Stimulated activated naive CD8-positive, alpha-beta T cell treated with anti-CD3 and anti-CD28 coated beads, Interleukin-15, Interleukin-2, amounts not matched to agents 100 U/mL and 50 U/mL, for 24 hours (primary cell): ENCODE measurements at places on chromosomes 7 and 10.

- DNase-seq = no peak
Measured at GRCh38 chr10:129511758-129512157, 44.7 kb downstream of the MGMT start.

- DNase-seq = no peak
Measured at GRCh38 chr7:407721-408539, 111.7 kb downstream of the PDGFA start.

GRCh38 chr7:33940503-33940902 is 35.2 kb downstream of the BMPER start:
- DNase-seq = no peak

- no peak for DNase-seq
Measured at GRCh38 chr7:119838444-119838843, 434.5 kb upstream of the KCND2 start.
